NCI-H1417 treated with DMSO at 0.1 percent for 48 hours (cell line): ENCODE measurements at places on chromosomes 1 and 21.

DNA sequence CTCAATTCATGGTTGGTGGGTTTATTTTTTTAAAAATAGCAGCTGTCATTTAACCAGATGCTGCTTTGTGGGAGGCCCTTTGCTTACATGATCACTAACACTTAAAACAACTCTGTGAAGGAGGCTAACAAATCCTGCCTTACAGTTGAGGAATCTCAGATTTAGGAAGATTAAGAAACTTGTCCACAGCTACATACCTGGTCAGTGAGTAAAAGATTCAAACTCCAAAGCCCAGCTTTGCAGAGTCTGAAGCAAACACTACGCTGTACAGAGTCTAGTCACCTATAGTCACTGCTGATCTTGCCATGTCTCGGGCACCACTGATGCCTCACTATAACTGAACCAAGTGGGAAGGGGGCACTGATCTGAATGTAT is 535.4 kb downstream of the SMYD3 start:
- DNase-seq = no peak

DNA sequence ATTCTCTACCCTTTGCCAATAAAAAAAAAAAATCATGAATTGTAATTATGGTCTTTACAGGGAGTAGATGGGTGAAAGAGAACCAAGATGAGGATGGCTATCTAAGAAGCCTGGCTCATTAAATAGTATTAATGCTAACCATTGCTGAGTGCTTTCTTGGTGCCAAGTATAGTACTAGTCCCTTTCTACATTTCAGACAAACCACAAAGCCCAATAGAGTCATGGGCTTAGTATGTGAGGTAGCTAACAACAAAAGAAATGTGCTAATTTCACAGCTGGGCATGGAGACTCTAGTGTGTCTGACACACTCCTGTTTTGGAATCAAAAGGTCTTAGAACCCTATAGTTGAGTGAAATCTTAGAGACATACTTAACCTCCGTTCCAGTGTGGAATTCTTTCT is 84.5 kb upstream of the ESRRG start:
- DNase-seq = no peak

GRCh38 chr1:5989731-5990271 is 2.4 kb downstream of the NPHP4 start:
- DNase-seq = no peak

DNA sequence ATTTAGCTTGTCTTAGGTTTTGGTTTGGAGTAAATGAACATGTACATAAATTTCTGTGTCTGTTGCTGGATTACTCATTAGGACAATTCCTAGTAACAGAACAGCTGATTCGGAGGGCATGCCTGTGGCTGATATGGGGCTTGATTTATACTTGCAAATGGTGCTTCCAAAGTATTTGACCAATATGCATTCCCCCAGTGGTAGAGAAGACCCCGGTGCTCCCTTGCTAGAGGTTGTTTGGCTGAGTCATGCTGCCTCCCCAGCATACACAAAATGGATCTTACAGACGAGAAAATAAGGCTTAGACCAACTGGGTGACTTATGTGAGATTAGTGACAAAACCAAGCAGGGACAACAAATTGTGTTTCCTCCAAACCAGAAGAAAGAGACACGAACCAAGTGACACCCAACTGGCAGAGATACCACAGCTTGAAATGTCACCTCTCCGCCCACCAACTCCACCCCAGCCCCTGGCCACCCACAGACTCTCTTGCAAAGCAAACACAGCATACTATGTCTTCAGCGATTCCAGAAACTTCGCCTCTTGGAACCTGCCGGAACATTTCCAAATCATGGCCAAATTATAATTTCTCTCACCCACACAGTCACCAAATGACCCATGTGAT is 75.9 kb upstream of the ETS2 start:
- no peak for DNase-seq

DNA sequence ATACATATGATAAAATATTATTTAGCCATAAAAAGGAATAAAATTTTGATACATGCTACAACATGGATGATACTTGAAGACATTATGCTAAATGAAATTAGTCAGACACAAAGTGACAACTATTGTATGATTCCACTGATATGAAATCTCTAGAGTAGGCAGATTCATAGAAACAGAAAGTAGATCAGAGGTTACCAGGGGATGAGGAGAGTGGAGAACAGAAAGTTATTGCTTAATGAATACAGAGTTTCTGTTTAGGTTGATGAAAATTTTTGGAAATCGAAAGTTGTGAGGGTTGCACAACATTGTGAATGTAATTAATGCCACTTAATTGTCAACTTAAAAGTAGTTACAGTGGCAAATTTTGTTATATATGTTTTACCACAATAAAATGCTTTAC is 315.7 kb upstream of the USP25 start:
- DNase-seq = no peak

DNA sequence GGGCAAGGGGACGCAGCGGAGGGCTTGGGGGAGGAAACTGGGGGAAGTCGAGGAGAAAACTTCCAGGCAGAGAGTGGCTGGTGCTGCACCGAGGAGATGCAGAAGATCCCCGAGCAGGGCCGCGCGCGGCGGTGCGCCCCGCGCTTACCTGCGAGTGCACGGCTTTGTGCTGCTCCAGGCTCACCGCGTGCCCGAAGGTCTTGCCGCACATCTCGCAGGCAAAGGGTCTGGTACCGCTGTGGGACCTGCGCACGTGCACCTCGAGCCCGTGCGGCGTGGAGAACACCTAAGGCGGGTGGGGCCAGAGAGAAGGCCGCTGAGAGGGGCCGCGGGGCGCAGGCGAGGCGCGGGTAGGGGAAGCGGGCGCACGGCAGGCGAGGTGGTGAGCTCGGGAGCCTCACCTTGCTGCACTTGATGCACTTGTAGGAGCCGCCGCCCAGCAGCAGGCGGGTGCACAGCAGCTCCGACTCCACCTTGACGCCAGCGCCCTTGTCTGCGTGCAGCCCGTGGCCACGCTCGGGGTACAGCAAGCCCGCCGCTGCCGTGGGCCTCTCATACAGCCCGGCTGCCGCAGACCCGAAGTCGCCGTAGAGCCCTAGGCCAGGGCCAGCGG is 6.4 kb downstream of the GFI1 start:
- DNase-seq = no peak
